ENCODE measurements at places on chromosomes 12 and 14.

- DNase-seq = no peak
Observed at GRCh38 chr12:46357438-46358324, 14.9 kb downstream of the SLC38A2 start.

DNA sequence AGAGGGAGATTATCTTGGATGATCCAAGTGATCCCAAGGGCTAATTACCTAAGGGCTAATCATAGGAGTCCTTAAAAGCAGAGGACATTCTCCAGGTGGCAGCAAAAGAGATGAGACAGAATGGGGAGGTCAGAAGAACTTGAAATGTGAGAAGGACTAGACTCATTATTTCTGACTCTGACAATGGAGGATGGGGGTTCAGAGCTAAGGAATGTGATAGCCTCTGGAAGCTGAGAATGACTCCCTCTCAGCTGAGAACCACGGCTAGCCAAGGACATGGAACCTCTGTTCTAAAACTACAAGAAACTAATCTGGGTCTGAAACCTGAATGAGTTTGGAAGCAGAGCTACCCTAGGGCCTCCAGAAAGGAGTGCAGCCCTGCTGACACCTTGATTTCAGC, 35.6 kb upstream of the ANKS1B start:
- no peak for DNase-seq

DNA sequence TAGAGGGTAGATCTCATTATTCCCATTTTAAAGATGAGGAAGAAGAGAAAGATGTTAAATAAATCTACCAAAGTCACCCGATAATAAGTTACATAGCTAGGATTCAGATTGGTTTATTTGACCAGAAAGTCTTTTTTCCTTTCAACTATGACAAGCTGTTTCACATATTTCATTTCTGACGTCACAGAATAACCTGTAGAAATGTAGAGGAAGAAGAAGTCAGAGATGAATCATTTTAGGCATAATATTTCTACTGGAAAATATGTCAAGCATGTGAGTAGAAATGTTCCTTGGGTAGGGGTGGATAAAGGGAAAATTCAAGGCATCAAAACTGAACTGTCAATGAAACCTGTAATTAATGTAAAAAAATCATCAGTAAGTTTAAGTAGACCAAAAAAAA, 107.0 kb downstream of the MGST1 start:
- DNase-seq = no peak

DNA sequence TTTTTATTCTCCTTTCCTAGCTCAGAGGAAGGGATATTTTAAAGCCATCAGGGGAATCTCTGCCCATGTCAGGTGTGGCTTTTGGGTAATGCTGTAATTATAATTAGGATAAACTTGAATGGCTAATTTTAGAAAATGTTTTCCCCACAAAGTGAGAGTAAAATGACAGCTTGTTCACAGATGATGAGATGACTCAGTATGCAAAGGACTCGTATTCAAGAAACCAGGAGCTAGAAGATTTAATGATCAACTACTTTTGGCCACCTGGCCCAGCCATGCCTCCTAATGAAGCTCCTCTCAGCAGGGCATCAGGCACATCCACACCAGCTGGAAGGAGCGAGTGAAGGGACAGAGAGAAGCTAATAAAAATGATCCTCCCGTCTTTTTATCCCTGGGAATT, 29.0 kb upstream of the PLEKHG7 start:
- DNase-seq = no peak

DNA sequence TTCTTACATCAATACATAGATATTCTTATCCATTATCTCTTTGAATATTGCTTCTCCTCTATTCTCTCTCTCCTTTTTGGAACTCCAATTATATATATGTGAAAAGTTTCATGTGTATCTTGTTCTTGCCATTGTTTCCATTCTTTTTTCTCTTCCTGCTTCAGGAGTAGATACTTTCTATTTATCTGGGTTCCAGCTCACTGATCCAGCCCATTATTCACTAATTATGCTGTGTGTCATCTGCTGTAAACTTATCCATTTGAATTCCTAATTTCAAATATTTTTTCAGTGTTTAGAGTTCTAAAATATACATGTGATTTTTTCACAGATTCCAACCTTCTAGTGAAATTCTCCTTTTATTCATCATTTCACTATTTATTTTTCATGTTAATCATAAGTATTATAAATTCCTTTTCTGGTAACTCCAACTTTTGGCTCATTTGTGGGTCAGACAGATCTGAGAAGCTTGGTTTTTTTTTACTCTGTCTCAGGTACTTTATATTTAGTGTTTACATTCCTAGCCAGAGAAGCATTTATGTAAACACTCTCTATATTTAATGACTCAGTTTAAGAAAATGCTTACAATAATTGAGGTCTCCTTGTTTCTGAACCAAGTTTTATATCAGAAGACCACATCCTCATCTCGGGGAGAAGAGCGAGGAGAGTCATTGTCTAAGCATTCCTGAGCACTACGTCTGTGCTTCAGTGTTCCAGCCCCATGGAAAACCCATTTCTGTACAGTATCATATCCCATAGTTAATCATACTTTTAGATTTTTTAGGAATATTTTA, 15.9 kb upstream of the AMIGO2 start:
- no peak for DNase-seq

DNA sequence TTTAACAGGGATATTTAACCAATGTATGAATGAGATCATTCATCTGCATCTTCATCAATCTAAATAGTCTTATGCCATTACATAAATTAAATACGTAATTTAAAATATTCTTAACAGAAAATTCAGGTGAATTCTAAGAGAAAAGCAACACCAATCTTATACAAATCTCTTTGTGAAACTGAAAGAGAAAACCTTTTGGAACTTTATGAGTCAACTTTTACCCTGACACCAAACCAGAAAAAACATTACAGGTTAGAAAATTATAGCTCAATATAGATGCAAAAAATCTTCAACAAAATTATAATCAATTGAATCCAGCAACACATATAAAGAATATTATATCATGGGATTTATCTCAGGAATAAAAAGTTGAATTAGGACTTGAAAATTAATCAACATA, 3.4 kb downstream of the GLIPR1L1 start:
- no peak for DNase-seq

GRCh38 chr12:40474630-40475029, 217.6 kb upstream of the CNTN1 start:
- DNase-seq = no peak

DNA sequence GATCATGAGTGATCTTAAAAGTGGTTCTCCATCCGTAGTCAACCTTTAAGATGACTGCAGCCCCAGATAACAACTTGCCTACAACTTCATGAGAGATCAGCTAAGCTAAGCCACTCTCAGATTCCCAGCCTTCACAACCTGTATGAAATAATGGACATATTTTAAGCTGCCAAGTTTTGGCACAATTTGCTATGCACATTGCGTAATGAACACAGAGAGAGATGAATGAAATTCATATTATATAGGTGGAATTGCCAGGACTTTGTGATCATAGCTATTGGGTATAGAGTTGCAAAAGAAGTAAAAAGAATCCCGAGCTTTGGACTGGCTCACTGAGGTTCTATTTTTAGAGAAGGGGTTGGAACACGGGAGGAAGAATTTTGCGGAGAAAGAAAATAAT, 59.1 kb upstream of the EGLN3 start:
- no peak for DNase-seq

DNA sequence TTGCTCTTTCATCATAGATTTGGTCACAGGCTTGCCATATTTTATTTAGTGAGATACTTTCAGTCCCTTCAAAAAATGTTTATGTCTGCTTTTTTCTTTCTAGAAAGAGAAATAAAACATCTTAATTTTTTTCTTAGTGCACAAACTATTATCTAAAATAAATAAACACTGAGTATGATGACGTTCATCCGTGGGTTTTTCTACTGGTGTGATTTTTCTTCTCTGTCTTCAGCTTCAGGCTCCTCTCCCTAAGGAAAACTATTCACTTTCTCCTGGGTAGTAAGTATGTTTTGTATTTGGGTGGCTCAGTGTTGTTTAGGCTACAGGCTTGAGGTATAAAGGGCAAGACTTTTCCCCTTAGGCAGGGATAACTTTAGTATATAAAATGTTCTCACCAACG, 154.7 kb downstream of the DACT1 start:
- no peak for DNase-seq
